ENCODE measurements at places on chromosomes 1 and 21.

GRCh38 chr1:99650773-99651437 is 5.0 kb downstream of the PALMD start:
- DNase-seq = no peak

DNA sequence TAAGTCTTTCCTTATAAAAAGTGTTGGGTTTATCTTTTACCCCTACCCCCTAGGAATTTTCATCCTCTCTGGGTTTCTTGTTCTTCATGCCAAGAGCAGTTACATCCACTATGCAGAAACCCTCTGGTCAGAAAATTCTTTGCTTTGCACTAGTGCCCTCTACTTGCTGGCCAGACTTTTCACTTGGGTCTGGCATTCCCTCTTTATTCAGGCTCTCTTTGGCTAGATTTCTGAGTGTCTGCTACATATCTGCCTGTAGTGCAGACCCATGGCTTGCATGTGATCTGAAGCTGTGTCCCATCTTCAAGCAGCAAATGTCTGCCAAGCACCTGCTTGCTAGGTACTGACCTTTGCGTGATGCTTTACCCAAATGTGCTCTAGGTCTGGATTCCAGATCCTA is 237.0 kb downstream of the GPATCH2 start:
- no peak for DNase-seq

DNA sequence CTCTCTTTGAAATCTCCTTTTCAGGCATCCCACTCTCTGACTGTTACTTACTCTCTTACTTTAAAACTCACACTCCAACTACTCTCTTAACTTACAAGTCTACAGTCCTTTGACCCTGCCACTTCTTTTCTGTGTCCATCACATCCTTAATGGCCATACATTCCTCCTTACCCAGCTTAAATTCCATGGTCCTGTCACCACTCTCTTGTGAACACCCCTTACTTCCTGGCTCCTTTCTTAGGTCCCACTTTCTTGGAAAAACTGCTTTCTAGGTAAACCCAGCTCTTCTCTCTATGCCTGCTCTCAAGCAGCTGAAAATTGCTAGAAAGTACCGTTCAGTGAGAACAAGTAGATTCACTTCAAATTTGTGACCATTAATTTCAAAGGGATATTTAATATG is 109.1 kb downstream of the OLFML2B start:
- no peak for DNase-seq

DNA sequence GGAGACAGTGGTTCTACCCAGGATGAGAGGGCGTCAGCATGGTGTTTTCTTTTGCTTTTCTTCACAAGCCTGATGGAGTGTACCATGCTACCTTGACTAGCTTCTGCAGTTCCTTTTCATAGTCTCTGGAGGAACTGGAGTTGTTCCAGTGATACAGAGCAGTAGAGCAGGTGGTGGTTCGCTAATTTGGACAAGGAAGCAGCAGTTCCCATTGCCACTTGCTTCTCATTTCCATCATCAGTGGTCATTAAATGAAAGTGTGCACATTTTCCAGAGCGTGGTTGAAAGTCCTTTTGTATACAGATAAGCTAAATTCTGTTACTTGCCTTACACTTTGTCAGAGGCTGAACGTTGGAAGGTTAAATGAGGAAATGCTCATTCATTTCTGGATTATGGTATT is 182.3 kb downstream of the C1orf21 start:
- no peak for DNase-seq

DNA sequence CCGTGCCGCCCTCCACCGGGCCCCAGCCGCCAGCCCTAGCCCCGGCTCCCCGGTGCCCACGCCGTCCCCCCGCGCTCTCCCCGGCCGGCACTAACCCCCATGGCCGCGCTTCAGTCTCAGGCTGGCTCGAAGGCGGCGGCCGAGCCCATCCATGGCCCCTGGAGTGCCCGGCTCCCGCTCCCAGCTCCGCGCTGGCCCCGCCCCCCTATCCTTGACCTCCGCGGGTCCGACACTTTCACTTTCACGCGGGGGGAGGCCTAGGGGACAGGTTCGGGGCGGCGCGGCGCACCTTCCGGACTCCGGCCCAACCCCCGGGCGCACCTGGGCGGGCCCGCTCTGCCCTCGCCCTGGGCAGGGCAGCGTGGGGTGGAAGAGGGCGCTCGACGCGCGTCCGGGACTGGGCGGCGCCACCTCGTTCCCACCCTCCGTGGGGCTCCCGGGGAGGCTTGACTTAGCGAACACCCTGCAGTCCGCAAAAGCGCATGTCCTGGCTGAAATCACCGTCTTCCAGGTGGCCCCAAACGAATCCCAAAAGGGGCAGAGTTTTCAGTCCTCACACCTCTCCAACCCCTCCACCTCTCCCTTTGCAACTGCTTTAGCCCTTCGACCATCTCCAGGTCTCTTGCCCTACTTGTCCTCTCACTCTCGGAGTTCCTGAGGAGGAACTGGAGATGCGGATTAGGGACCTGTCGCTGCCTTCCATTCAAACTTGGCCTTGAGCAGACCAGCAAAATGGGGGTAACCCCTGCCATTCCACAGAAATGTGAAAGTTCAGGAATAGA is 3.9 kb upstream of the DENND2D start:
- DNase-seq = peak; percentile 76

GRCh38 chr1:231590453-231591198 is 36.0 kb upstream of the DISC1 start:
- peak; percentile 26 for DNase-seq

- DNase-seq = no peak
Measured at GRCh38 chr1:162141281-162142054, 72.0 kb downstream of the NOS1AP start.

DNA sequence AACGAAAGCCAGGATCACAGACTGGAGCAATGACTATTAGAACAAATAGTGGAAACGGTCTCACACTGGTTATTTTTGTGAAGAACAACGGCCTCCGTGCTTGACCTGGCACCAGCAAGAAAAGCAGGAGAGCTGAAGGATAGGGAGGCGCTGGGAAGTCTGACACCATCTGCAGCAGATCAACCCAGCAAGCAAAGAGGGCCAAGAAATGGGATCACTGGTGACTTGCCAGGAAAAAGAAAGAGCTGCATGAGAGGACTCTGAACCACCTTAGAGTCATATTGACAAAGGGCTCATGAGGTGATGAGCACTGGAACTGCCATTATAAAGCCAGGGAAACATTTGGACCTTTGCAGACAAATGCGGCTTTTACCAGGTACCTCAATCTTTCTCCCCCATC is 25.0 kb downstream of the MTOR start:
- DNase-seq = no peak

DNA sequence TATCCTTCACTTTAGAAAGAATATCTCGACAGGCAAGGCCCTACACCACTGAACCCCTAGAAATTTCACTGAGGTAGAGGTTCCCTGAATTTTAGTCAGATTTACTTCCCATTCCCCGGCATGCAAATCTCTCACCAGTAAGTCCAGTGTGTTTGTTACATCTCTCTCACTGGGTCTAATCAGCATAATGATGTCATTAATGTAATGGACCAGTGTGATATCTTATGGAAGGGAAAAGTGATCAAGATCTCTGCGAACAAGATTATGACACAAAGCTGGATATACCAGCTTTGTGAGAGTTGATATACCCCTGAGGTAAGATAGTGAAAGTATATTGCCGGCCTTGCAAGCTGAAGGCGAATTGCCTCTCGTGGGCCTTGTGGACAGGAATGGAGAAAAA is 7.9 kb downstream of the RNU11 start:
- no peak for DNase-seq

DNA sequence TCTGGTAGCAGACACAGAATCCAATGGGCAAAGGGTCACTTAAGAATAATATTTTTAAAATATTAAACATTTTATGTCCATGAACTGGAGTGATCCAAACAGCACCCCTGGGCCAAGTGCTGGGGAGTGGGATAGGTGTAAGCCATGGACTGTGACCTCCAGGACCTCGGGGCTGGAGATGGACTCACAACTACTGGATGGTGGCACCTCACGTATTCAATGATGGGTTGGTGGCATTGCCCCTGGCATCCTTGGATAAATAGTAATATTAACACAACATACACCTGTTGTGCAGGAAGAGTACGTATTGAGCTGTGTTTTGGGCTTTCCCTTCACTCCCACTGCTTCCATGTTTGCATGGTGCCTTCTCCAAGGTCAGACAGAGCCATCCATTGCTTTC is 39.3 kb upstream of the TENT5C start:
- no peak for DNase-seq

DNA sequence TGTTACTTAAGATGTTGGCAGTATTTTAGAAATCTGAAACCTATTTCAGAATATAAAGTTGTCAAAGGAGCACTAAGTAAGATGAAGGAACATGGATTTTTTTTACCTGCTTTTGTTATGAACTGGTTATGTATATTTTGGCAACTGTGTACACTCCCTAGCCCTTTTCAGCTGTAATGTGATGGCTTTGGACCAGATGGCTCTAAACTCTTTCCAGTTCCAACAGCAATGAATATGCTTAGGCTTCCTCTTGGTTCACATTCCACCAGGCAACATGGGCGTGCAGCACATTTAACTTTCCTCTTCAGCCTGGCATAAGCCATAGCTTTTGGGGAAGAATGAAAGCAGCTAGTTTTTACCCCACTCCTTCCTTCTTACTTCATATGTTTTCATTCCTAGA is 95.6 kb upstream of the ADAMTS5 start:
- DNase-seq = no peak

- no peak for DNase-seq
Measured at GRCh38 chr1:50175719-50176639, 67.3 kb downstream of the ELAVL4 start.

GRCh38 chr1:55987491-55988249 is 591.7 kb downstream of the PLPP3 start:
- DNase-seq = no peak

DNA sequence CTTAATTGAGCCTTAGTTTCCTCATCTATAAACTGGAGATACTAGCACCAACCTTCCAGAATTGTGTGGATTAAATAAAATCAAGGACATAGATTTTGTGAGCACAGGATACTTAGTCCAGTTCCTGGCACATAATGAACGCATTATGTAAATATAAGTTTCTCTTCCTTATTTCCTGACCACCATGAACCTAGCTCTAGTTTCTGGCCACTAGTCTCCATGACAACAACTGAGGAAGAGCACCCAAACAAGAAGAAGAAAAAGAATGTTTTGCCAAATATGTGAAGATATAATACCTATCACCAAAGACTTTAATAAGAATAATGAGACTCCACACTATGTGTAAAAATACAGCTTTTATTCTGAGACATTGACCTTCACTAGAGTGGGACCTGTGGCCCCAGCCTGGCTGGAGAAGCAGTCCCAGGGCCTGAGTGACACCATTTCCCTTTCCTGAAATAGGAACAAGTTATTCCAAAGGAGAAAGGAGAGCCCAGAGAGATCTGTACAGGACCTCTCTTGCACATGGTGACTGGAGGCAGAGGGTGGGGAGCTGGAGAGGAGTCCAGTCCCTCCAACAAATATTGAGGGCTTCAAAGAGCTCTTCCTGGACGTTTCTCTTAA is 940 bp upstream of the USF1 start:
- peak; percentile 73 for DNase-seq
